Caco-2 (cell line): ENCODE measurements at places on chromosomes 16 and 17. TPM values are rescaled to one million over a fixed set of nuclear protein-coding genes. Genes with fewer than 3 reads are reported as not detected.
A peak's percentile ranks its signal among the peaks of the same experiment; 100 is the strongest.

GRCh38 chr17:42076797-42077559 is 21.3 kb downstream of the ZNF385C start:
- H3K4me1 ChIP-seq, result no peaks in the 10 kb centered on the region
- H3K27me3 ChIP-seq, result no peaks in the 10 kb centered on the region
- H3K36me3 ChIP-seq, result no peaks in the 10 kb centered on the region
- no peak overlapping the region for H3K4me3 ChIP-seq
- DNase-seq, result no peak

- no peaks in the 10 kb centered on the region for H3K27me3 ChIP-seq
- H3K4me1 ChIP-seq, result no peaks in the 10 kb centered on the region
These were observed 22.4 kb downstream of the RBL2 start for GRCh38 chr16:53456625-53457024.

- no peak for DNase-seq
- no peaks in the 10 kb centered on the region for H3K27me3 ChIP-seq
- peak within 1 kb of the TSS; percentile 19 for H3K4me3 ChIP-seq
- no peaks in the 10 kb centered on the region for H3K36me3 ChIP-seq
- no peaks in the 10 kb centered on the region for H3K4me1 ChIP-seq
- H3K27ac ChIP-seq, result no peak within 1 kb of the TSS
These were observed at the start of gene MYOCD for GRCh38 chr17:12665263-12666210. TSS of gene MYOCD (plus strand) at chr17:12665890. CDS start at chr17:12666189, 299 bp downstream.

DNA sequence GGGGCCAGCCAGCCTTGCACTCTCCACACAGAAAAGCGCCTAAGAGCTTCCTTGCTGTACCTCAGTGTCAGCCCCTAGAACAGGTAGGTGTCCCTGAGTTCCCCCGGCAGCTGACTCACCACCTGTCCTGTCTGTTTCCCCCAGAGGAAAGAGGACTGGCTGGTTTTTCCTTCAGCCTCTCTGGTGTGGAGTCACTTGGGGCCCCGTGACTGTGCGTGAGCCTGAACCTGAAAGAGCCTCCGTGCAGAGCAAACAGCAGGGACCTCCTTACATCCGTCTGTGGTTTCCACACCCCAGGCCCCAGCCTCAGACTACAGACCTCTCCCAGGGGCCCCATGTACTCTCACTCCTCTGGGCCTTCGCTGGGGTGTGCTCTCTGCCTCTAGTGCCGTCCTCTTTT is 87.8 kb downstream of the GNAO1 start:
- no peaks in the 10 kb centered on the region for H3K36me3 ChIP-seq
- no peak overlapping the region for H3K27ac ChIP-seq
- no peaks in the 10 kb centered on the region for H3K4me1 ChIP-seq
- H3K4me3 ChIP-seq, result no peak overlapping the region
- H3K27me3 ChIP-seq, result no peaks in the 10 kb centered on the region

The KRTAP1-5 gene
- total RNA-seq, result not detected in 2 replicates

The ODF4 gene
- total RNA-seq, result not detected in 2 replicates

The ZFP3 gene
- total RNA-seq, result 3.6 and 3.7 TPM in 2 replicates

The ABCC12 gene
- not detected in 2 replicates for total RNA-seq
